ENCODE measurements at places on chromosomes 2 and 18. TPM values are rescaled to one million over a fixed set of nuclear protein-coding genes. Genes with fewer than 3 reads are reported as not detected.
A peak's percentile ranks its signal among the peaks of the same experiment; 100 is the strongest.

DNA sequence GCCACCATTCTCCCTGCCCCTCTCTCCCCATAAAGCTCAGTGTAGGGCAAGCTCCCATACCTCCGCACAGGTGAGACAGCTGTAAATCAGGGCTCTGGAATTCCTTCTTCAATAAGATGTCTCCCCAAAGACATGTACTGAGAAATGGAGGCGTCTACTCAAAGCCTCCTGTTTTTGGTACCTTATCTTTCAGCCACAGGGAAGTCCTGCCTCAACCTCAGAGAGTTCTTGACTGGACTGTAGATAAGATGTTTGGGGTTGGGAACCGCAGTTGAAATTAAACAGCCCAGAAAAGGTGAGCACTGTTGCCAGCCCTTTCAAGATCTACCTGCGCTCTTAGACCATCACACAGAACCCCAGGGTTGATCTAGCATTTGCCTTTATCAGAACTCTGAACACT, 1.4 kb upstream of the GALNT14 start:
- DNase-seq, result no peak

Gene INPP4A
- 33.0 TPM for total RNA-seq

GRCh38 chr2:26970928-26971627, 641 bp downstream of the MAPRE3 start:
- peak; percentile 18 for DNase-seq

DNA sequence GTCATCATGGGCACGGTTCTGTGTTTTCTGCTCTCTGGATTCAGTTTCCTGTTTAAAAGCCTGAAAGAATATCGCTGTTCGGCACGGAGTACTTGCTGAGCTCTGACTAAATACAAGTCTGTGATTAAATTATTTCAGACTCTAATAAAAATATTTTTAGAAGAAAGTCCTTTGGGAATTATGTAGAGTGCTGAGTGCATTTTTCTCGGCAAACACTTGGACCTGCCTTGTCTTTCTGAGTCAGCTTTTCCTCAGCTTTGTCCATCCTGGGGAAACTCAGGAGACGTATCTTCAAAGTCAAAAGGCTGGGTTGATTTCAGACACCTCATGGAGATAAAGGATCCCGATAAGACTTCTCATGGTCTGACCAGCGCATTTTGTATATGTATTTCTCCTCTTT, 45.9 kb downstream of the IL1R2 start:
- DNase-seq, result no peak

- DNase-seq, result no peak
These were observed 52.5 kb upstream of the SLC14A2 start for GRCh38 chr18:45562567-45563479.

DNA sequence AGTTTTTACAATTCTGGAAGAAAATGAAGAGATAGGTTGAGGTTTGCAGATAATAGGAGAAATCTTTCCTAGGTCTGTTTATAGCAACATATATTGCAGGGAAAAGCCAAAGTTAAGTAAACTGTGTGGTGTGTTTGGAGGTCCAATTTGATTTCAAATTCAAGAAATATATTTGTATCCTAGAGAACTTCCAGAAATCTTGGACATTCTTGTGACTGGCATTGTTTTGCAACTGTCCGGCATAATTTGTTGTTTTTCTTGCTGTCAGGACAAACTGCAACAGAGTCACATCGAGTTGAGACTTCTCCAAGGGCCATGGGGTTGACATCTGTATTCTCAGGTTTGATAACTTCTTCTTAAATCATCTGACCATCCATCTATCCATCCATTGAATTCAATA, 170.9 kb upstream of the ZEB2 start:
- DNase-seq, result no peak

DNA sequence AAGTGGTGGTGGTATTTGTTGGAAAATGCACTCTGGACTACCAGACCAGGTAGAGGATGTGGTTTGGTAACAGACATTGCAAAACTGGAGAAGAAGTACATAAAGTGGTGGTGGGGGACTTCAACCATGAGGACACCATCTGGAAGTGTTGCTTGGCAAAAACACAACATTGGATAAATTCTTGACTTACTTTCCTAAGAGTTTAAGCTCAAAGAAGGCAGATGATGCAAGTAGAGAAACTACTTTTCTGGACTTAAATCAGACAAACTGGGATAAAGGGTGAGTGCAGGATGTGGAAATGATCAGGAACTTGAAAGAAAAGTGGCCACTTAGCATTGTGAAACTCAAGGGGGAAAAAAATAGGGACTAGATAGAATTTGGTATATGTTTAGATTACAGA, 487.4 kb downstream of the ZEB2 start:
- no peak for DNase-seq

All from activated CD4-positive, alpha-beta T cell treated with anti-CD3 and anti-CD28 coated beads for 36 hours (primary cell).